Omental fat pad (tissue), 4 donors: ENCODE measurements at places on chromosomes 13 and 19. TPM values are rescaled to one million over a fixed set of nuclear protein-coding genes. Genes with fewer than 3 reads are reported as not detected.

The ZNF554 gene
- total RNA-seq = 0.84 TPM

The R3HDM4 gene
- 53.3 TPM for total RNA-seq

The LGALS13 gene
- not detected for total RNA-seq

The ZBTB45 gene
- total RNA-seq = 8.4 TPM

The DAZAP1 gene
- total RNA-seq = 55.7 TPM

GRCh38 chr19:46896076-46896794, 35.4 kb downstream of the ARHGAP35 start:
- DNase-seq = no peak

DNA sequence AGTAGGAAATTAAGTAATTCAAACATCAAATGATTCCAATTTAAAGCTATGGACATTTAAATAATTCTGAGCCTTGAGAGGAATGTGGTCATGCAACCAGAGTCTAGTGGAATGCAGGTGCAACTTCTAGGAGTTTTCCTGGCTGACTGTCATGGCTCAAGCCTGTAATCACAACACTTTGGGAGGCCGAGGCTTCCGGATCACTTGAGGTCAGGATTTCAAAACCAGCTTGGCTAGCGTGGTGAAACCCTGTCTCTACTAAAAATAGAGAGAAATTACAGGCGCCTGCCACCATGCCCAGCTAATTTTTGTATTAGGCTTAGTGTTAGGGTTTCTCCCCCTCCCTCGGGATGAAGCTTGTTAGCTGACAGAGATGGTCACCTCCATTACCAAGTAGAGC, 6.4 kb downstream of the ZNF808 start:
- no peak for DNase-seq

GRCh38 chr19:14237014-14237941, 31.3 kb upstream of the ADGRL1 start:
- DNase-seq = no peak

DNA sequence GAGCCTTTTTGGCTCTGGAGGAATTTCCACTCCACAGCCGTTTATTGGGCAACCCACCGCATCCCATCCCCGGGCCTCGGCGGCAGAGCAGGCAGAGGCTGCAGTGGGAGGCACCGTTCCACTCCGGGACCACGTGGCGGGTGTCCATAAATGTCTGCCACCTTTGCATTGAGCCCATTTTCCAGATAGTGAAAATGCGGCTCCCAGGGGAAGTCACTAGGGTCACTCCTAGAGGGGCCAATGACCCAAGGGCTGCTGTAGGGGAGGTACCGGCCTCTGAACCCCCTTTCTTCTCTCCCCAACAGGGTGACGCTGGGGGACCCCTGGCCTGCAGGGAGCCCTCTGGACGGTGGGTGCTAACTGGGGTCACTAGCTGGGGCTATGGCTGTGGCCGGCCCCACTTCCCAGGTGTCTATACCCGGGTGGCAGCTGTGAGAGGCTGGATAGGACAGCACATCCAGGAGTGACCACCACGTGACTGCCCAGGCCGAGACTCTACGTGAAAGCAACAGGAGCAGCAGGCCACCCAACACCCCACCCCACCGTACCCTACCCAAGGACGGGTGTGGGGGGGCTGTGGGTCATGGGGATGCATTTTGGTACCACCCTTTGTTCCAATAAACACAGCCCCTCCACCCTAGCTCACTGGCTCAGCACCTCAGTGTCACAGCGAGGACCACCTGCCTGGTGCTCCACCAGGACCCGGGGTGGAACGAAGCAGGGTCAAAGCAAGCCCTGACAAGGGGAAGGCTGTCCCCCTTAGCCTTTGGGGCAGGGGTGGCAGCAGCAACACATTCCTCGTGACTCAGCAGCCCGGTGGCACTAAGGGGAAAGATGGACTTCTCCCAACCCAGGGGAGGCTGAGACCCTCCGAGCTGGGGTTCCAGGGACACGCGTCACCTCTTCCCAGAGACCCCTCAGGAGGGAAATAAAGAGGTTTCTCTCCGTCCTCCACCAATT, 1.5 kb downstream of the TIMM13 start:
- DNase-seq = no peak

GRCh38 chr13:41428155-41428554, 29.2 kb upstream of the RGCC start:
- DNase-seq = no peak

- no peak for DNase-seq
Measured at GRCh38 chr19:39631178-39631577, 24.5 kb upstream of the LGALS16 start.

DNA sequence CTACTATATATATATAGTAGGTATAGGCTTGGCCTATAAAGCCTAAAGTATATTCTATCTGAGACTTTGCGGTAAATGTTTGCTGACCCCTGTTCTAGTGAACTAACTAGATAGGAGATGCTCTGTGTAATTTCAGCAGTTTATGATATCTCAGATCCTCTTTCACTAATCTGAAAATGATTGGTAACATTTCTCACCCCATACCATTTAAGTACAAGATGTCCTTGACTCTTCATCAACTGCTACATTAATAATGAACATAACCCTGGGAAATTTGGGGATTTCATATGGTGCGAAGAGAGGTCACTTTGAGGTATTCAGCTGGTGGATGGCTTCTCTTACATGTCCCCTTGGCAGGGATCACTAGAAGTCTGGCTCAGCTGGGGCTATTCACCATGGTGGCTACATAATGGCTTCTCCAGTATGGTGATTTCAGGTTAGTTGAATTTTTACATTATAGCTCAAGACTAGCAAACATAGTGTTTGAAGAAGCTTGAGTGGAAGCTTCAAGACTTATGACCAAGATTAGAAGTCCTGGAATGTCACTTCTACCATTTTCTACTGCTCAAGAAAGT, 103.6 kb upstream of the MYCBP2 start:
- DNase-seq = no peak

- DNase-seq = no peak
Measured at GRCh38 chr19:16677055-16677454, 16.1 kb downstream of the TMEM38A start.

DNA sequence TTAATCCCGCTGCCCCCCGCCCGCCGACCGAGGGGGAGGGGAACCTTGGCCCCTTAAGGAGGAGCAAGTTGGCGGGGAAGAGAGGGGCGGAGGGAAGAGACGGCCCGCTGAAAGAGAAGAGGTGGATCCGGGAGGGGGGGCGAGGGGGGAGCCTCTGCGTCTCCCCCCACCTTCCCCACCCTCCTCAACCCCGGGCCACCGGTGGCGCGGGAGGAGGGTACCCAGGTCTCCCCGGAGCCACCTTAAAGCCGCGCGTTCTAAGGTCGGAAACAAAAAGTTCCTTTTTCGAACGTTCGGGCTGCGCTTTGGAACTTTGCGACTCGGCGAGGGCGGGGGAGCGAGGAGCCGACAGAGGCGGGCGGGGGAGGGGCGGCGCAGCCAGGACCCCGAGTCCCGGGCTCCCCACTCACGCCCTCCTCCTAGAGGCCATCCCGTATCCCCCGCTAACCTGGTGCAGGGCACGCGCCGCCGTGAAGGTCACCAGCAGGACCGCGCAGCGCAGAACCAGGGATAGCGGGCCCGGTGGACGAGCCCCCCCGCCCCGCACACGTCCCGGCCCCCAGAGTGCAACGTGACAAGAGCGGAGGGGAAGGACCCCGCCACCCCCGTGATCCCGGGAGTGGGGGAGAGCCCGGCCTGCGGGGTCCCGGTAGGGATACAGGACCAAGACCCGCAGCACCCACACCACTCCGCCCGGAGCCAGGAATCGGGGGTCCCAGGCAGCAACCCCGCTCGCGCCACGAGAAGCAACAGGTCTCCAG, 659 bp downstream of the ERF start:
- DNase-seq = no peak

GRCh38 chr13:73421310-73421912, 362.6 kb downstream of the KLF5 start:
- DNase-seq = no peak

DNA sequence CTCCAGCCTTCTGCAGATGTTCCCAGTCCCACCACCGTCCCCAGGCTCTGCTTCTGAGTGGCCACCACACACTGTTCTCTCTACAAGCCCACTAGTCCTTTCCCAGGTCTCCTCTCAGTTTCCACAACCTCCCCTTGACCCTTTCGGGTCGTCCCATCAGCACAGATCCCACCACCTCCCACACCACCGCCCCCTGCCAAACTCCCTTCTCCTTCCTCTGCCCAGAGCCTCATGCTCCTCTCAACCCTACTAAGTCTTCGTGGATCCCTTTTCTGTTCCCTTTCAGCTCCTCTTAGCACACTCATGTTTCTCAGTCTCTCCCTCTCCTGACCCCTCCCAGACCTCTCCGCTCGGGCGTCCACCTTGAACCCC, 1.9 kb downstream of the NAPA start:
- no peak for DNase-seq

GRCh38 chr19:35299523-35300338, 7.8 kb downstream of the MAG start:
- no peak for DNase-seq

DNA sequence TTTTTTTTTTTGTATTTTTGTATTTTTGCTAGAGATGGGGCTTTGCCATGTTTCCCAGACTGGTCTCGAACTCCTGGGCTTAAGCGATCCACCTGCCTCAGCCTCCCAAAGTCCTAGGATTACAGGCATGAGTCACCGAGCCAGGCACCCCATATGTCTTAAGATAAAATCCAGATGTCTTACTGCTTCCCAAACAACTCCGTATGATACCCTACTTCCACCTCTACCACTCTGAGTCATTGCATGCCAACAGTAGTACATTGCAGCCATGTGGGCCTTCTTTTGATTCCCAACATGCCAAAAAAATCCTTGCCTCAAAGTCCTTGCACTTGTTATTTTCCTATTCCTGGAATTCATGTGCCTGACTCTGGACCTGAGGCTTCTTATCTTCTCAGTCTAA, 799.2 kb downstream of the GPC5 start:
- no peak for DNase-seq

DNA sequence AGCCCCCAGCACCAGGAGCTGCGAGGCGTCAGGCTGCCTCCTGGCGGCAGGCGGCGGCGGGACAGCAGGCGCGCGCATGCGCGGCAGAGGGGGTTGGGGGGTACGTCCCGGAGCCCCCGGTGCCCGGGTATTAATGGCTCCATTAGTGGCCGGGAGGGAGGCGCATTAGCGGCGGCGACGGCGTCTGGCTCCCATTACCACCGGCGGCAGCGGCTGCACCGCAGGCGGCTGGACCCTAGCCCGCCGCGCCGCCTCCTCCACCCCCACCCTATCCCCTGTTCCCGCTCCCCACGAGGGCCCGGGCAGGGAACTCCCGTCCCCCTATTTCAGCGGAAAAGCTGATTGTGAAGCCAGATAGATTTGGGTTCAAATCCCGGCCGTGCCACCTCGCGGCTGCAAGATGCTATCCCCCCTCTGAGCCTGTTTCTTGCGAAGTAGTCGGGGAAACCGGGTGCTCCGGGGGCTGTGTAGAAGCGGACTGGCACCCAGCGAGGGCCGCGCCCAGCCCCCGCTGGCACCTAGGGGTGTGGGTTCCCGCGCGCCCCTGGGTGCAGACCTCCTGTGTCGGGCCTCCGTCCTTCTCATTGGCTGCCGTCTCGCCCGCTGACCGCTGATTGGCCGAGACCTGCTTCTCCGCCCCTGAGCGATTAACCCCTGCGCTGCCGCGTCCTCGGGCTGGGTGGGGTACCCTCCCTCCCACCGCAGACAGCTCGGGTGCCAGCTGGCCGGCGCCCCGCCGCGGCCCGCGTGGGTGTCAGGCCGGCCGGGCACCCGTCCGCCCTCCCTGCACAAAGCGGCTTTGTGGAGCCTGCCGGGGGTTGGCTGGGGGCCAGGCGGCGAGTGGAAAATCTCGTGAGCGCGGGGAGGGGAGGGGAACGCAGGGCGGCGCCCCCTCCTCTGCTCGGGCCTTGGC, 11.1 kb downstream of the CIC start:
- DNase-seq = peak; percentile 89

DNA sequence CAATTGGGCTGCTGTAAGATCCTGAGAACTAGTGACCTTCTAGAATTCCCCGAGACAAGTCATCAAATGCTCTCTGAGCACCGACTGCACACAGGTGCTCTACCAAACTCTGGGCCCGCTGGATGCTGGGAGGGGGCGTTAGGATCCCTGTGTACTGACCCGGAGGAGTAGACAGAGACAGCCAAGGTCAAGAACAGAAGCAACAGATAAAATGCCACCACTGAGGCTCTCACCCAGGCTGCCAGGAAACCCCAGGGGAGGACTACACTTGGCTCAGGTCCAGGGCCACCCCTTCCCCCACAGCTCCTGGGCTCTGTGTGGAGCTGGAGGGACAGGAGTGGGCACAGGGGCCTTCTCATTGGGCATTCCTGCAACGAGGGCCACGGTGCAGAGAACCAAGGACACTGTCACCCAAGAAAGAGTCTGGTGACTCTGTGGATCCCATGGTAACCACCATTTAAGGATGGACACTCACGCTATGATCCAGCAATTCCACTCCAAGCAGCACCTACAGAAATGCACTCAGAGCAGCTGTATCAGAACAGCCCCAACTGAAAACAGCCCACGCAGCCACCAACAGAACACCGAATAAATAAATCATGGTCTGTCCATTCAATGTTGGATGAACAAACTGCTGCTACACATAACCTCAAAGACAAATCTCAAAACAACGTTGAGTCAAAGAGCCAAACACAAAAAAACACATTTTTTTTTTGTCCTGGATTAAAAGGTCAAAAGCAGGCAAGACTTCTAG, 16.8 kb upstream of the SLC35E1 start:
- DNase-seq = no peak

DNA sequence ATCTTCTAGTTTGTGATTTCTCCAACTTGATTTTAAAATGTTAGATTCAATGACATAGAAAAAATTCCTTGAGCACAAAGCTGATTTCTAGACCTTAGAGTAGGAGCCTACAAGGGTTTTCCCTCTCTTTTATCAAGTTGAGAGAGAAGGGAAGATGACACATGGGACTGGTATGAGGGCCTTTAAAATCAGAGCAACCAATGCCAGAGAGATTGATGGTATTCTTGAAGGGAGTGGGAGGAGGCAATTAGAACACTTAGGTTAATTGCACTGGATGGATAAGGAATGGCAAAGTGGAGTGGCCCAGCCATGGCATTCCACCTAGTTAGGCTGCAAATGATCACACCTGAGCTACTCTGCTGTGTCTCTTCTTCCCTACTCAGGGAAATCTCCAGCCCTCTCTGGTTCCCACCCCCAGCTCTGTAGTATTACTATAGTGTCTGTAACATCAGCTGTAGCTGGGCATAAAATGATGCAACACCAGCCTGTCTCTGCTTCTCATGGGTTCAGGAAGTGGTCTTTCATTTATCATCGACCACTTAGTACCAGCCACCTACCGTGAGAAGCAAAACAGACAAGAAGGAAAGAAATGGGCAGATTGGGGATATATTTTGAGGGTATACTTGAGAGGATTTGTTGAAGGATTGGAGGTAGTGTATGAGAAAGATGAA, 333.6 kb downstream of the DLEU7 start:
- DNase-seq = no peak

DNA sequence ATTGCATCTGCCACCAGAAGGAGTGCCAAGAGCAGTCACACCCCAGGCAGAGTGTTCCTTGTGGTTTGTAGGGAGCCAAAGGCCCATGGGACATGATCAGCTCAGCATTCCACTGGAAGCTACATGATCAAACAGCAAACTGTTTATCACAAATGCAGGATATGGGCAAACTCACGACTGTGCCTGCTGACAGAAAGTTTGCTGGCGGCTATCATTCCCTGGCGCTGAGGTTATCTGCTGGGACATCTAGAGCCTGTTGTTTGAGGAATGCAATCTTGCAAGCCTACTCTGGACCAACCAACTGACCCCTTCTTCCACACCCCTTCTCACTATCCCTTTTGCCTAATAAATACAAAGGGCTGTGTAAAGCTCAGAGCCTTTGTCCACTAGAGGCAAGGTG, 7.7 kb upstream of the ZNF613 start:
- no peak for DNase-seq
